ENCODE measurements at places on chromosomes 16 and 17. TPM values are rescaled to one million over a fixed set of nuclear protein-coding genes. Genes with fewer than 3 reads are reported as not detected.

Gene LIG3
- 54.3 TPM for total RNA-seq

Gene INCA1
- total RNA-seq = 0.69 TPM

Gene CHST5
- not detected for total RNA-seq

Gene MCRIP2
- 54.5 TPM for total RNA-seq

Gene KRTAP4-1
- total RNA-seq = not detected

Data from activated T-helper 17 cell treated with anti-CD3 and anti-CD28 coated beads, Interleukin-2, amount 50 U/mL, for 72 hours (primary cell).